ENCODE measurements at places on chromosomes 4 and X.

DNA sequence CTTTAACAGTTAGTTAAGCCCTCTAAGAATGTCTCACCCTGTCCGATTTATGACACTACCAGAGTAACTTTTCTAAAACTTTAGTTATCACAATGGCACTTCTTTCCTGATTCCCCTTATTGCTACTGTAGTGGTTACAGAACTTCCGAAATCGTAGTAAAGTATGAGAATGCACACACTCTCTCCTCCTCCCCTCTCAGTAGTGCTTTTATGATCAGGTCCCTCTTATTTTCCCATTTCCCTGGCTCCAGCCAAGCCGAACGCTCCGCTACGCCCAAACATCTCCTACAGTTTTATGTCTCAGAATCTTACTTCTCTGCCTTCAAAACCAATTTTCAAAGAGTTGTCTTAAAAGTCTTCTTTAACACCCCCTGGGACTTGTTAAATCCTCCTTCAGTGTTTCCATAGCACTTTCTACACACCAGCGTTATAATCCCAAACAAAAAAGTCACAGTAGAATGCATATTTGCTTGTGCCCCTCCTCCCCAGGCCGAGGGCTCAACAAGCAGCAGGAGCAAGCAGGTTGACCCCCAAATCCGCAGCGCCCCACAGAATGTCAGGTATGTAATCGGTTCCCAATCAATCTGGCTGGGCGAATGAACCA lies 671 bp downstream of the HPF1 start:
- DNase-seq = peak; percentile 26

GRCh38 chr4:177405508-177405907 lies 36.7 kb downstream of the AGA start:
- DNase-seq = no peak

GRCh38 chr4:44493924-44494323 lies 45.3 kb upstream of the KCTD8 start:
- peak; percentile 4 for DNase-seq

DNA sequence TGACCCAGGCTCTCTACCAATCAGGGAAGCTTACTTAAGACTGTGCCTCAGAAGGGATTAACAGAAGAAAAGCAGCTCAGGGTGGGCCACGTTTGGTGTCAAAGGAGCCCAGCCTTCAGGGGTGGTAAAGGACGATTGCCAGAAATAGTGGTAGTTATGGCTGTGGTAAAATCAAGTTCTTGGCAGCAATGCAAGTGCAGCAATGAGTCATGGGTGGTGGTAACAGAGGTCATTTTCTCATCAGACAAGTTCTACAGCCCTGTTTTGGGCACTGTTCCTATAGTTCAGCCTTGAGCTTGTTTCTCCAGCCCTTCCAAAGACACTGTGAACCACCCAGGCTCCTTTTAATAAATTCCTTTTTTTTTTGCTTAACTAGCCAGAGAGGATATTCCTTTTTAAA lies 120.3 kb downstream of the EFHC2 start:
- DNase-seq = no peak

DNA sequence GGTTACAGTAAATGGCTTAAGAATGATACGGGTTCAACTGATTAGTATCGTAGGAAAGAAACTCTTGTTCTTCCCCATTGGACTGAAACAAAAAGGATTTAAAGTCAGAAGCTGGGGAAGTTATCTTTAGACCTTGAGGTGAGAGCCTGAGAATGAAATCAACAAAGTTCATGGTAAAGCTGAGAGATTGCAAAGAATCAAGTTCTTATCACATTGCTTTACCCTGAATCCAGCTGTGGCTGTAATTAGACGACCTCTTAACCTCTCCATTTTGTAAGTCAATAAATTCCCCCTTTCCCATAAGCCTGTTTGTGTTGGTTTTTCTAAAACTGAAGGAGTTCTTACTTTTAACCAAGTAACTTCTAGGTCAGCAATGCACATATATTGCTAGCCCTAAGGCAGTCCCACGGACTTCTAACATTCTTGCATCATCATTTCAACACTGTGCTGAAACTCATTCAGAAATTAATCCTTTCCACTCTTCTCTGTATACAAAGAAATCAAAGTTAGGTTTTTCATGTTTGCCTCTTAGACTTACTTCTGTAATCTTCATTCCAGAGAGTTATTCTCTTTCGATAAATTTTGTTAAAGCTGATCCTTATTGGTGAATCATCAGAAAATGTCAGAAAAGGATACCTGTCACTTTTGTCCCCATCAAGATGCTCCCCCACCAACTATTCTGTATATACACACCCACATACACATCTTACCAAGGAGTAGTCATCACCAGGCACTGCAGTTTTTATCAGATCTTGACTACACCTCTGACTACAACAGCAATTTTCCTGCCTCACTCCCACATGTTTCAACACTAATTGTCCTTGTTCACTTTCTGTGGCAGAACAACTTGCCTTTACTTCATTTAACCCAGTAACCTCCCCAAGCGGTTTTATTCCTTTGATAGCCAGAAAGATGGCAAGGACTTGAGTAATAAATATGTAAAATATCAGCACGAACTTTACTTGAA lies 77.9 kb upstream of the STK26 start:
- no peak for DNase-seq

DNA sequence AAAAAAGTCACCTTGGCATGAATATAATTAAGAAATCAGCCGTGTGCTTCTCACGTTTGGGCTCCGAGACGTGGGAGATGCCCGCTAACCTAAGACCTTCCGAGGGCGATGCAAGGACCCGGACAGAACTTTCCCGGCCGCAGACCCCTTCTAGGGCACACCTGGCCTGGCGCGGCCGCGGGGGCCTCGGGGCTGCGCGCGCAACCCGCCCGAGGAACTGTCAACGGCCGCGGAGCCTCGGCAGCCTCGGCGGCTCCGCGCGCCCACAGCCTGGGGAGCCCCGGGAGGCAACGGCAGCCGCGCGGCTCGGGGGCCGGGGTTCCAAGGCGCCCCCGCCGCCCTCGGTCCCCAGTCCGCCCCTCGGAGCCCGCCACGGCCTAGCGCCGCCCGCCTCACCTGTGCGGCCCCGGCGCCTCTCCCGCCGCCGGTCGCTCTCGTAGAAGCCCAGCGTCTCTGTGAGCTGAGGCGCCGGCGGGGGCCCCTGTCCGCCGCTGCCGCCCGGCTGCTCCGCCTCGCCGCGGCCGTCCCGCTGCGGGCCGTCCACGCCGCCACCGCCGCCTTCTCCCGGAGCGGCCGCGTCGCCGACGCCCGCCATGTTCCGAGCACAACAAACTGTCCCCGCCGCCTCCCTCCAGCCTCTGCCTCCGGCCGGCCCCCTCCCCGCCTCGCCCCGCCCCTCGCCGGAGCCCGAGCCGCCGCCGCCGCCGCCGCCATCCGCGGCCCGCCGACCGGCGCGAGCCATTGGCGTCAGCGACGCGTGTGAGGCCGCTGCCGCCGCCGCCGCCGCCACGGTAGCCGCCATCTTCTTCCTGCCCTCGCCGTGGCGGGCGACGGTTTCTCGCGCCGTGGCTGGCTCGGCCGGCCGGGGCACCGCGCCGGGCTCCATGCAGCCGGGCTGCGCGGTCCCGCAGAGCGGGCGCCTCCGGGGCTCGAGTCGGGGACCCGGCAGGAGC lies at the start of gene TAPT1:
TAPT1 (minus strand) TSS at position 609 of the 953 bp plus-strand sequence; CDS start at position 595, 14 bp downstream.
- peak; percentile 60 for DNase-seq

DNA sequence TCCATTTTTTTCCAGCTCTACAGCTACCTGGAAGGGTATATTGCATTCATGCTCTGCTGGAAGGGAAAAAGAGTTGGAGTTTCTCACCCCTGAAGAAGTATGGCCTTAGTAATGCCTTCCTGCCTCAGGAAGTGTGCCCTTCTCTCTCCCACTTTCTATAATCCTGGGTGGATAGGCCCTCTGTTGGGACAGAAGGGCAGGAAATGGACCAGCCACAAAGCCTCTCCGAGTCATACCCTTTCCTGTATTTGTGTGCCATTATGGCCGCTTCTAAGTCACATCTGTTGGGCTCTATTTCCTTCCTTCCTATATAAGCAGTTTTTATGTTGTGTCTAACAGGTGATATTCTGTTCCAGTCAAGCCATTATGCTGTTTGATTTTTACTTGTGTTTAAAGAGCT lies 74.8 kb upstream of the SMARCA5 start:
- DNase-seq = peak; percentile 81

DNA sequence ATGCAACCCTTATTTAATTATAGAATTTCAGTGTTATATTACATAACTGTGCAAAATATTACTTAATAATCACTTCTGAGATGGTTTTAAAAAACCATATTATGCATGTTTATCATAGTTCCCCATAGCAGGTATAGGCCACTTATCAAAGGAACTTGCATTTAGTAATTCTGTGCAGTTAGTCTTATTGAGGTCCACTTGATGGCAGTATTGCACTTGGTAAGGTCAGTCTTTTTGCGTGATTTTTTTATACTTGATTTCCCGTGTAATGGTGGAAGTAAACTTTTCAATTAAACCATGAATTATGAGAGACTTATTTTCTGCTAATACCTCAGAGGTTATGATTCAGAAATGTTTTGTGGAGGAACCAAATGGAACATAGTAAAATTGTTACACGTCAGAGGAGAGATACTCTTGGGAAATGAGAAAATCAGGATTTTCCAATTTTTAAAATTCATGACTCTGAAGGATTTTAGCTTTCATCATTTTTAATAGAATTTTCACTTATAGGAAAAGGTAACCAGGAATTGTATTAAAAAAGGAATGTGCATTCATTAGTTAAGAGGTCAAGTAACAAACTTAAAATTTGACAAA lies 230.0 kb downstream of the CCSER1 start:
- DNase-seq = peak; percentile 57

DNA sequence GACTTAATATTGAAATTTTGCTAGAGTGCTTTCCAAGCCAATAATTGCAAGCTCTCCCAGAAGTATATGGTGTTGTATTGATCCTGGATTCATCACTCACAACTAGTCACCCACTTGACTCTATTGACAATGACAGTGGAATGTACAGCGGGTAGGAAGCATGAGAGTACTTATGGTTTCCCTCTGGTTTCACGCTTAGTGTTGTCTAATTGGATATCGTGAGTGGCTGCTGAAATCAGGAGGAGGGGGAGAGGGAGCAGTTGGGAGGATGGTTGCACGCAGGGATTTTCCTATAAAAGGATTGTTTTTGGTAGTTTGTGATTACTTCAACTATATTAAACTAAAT lies 1819.5 kb upstream of the TENM3 start:
- DNase-seq = no peak

DNA sequence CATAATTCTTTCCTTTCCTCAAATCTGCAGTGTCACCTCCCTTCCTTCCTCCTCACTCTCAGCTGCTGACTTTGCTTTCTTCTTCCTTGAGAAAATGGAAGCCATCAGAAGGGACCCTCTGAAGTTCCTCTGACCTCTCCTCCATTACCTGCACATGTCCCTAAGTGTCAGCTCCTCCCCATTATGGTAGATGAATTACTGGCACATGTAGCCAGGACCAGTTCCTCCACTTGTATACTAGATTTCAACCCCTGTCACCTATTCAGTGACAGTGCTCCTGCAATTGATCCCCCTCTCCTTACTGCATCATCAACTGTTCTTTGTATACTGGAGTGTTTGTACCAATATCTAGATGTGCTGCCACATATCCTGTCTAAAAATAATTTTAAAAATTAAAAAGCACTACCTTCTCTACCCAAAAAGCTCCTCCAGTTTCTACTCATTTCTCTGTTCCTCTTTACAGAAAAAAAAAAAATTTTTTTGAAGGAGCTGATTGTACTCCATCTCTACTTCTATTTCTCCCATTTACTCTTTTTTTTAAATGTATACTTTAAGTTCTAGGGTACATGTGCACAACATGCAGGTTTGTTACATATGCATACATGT lies 78.6 kb downstream of the CLCN5 start:
- no peak for DNase-seq

DNA sequence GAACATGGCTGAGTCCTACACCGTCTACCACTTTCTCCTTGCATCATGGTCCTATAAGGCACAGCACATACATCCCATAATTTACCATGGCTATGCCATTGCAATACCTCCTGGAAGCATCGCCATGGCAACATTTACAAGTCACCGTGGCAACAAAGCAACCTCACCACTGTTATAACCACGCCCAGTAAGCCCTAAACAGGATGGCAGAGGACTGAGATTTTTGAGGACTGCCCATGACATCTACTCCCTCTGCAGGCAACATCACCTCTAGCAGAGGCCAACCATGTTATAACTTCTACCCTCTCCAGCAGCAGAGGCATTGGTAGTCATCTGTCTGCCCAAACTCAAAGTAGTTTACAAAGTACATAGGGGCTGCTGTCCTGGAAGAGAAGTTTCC lies 29.7 kb downstream of the BCOR start:
- no peak for DNase-seq

DNA sequence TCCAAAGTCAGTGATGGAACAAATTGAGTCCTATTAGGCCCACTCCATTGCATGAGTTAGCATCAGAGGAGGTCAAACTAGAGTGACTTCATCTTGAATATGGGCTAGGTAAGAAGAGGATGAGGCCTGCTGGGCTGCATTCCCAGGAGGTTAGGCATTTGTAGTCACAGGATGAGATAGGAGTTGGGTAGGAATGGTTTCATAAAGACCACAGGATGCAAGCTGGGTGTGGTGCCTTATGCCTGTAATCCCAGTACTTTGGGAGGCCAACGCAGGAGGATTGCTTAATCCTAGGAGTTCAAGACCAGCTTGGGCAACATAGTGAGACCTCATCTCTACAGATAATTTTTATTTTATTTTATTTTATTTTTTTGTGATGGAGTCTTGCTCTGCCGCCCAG lies 26.8 kb downstream of the PDGFRA start:
- no peak for DNase-seq

Data from Kasumi-1 (cell line).